Activated T-cell treated with anti-CD3 and anti-CD28 coated beads, Interleukin-2, amount 50 U/mL, for 1 hour (primary cell): ENCODE measurements at places on chromosomes 11 and 22.

DNA sequence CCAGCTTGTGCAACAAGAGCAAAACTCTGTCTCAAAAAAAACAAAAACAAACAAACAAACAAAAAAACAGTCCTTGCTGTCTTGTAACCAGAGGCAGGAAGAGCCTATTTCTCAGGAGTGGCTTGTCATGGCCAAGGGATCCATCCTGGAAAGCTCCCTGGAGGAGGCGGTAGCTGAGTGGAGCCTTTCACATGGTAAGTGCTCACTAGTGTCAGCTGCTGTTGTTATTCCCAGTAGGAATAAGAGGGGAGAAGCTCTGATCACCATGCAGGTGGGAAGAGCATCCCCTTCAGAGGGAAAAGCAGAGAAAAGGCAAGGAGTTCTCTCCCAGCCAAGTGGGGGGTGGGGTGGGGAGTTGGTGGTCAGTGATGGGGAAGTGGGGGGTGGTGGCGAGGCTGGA is 54.6 kb upstream of the WNT7B start:
- no peak for DNase-seq

DNA sequence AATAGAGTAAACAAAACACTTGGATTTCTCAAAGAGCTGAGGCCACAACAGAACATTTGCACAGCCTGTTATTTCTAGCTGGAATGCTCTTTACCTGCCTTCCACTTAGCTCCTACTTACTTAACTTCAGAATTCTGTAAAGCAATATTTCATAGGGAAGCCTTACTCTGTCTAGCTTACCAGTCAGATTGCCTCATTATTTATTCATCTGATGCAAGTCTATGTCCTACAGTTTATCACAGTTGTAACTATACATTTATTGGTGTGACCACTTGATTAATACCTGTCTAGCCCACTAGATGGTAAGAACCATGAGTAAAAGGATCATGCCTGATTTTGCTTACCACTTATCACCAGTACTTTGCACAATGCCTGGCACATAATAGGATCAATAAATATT is 56.1 kb upstream of the ME3 start:
- no peak for DNase-seq

GRCh38 chr11:26931248-26931631 is 62.7 kb upstream of the FIBIN start:
- DNase-seq, result no peak

DNA sequence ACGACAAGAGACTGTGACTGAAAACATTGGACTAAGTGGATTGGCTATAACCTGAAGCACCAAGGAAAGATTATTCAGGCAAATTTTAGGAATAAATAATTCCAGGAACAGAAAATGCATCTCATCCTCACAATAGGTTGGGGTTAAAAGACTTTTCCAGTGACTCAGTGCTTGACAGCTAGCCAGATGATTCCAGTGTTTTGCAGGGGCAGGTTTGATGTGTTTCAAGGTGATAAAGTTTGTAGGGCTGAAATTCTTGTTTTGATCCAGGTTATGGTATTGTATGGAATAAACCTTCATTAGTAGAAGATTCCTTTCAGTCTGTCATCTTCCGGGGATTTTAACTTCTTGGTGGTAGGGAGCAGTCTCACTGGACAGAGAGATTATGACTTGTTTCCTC is 2.3 kb downstream of the EXT2 start:
- DNase-seq, result no peak

DNA sequence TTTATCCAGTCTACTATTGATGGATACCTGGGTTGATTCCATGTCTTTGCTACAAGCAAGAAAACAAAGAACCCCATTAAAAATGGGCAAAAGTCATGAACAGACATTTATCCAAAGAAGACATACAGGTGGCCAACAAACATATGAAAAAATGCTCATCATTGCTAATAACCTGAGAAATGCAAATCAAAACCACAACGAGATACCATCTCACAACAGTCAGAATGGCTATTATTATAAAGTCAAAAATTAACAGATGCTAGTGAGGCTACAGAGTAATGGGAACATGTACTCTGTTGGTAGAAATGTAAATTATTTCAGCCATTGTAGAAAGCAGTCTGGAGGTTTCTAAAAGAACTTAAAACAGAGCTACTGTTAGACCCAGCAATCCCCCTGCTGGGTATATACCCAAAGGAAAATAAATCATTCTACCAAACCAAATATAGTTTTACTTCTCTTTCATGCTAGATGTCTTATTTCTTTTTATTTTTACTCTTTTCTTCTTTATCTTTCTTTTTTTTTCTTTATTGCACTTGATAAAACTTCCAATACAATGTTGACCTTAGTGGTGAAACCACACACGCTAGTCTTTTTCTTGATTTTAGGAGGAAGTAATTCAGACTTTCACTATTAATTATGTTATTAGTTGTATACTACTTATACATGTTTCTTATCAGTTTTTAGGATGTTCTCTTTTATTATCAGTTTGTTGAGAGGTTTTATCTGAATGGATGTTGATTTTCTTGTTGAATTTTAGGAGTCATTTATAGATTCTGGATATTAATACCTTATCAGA is 14.3 kb downstream of the TRIM22 start:
- no peak for DNase-seq

- no peak for DNase-seq
Observed at GRCh38 chr22:29244785-29245625, 22.8 kb downstream of the RHBDD3 start.

DNA sequence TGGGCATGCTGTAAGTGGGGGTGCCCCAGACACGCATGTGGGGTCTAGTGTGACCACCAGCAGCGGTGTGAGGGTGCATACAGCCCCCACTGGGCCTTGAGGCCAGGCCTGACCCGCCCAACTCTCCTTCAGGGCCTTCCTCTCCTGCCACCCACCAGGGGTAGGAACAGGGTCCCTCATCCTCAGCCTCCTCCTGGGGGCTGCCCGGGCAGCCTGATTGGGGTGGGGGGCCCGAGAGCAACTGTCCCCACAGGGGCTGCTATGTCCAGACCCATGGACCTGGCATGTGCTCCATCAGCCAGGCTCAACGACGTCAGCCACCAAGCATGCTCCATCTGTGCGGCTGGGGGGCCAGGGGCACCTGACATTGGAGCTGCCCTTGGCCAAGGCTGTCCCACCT is 27.2 kb downstream of the RTN4R start:
- no peak for DNase-seq

DNA sequence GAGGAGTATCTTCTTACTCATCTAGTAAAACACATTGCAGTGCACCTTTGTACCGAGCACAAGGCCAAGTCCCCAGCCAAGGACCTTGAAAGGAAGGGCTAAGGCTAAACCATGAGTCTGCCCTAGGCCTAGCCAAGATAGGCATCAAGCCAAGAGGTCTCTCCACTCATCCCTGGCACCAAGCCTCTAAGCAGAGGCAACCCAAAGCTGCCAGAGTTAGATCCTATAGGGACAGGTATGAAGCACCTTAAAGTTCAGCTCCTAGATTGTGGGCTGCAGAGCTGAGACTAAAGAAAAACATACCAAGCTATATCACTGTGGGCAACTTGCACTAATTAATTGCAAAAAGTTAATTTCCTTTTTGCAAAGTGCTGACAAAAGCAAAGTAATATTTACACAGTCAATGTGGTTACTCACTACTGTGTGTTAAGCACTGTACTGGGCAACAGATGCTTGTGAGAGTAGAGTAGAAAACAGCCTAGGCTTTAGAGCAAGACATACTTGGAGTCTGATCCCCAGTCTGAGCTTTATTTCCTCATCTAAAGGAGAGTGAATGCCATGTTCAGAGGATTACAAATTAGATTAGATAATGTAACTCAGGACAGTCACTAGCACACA is 7.2 kb downstream of the COA4 start:
- DNase-seq, result no peak

DNA sequence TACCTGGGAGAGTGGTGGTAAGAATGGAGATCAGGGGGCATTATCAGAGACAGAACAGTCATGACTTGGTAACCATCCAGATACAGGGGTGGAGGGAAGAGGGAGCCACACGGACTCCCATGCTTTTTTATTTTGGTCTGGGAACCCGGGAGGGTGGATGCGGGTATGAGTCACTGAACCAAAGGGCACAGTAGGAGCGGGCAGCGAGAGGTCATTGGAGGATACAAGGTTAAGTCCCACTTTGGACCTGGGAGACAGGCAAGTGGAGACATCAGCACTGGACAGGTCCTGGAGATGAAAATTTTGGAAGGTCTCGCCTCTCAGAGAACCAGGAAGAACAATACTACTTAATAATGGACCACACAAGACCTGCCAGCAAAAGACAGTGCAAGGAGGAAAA is 6.7 kb downstream of the HDHD5 start:
- DNase-seq, result no peak

DNA sequence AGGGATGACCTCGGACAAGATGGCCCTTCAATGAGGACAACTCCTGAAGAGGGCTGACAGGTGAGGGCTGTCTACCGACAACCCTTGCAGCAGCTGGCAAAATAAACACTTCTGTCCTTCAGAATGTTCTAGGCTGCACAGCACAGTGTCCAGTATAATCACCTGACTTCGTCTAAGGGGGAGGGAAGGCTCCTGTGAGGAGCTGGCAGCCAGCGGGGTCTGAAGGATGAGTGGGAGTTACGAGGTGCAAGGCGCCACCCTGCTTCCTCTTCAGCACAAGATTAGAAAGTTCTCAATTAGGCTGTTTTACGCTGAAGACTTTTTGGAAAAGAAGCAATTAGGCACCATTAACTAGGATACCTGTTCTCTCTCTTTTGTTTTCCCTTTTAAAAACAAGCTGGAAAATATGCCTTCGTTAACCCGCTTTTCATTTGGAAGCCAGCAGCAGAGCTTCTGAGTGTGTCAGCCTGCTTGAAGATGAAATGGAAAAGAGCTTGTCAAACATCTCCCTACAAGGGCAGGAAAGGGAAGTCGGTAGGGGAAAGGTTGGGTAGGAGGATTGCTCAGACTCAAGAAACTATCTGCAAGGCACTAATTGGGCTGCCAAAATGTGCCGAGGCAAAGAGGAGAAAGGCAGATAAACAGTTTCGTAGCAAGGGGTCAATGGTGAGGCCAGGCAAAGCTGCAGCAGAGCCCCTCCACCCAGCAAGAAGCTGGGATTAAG is 592.2 kb upstream of the CADM1 start:
- DNase-seq, result no peak

DNA sequence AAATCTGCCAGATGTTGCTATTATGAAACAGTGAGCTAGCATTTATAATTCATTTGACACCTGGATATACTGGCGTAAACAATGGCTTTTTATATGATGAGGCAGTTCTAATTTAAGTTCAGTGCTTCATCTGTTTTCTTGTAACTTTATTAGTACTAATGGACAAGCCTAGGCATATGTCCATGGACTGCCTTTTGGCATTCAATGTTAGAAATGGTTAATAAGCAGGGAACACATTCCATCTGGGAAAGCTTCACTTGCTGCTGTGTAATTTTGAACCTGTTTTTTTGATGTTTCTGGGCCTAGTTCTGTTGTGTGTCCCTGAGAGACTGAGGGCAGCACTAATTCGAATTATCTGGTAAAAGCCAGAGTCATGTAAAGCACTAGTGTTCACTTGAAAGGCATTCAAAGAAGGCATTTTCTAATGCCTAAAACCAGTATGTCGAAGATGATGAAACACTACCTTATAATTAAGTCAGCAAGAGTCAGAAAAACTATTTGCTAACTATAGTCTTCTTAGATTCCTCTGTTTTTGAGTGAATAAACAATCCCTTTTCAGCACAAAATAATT is 138.5 kb downstream of the SWAP70 start:
- DNase-seq, result no peak

- DNase-seq, result no peak
Observed at GRCh38 chr11:120399307-120399706, 63.1 kb downstream of the ARHGEF12 start.

- DNase-seq, result no peak
Observed at GRCh38 chr11:17801166-17801565, 66.6 kb downstream of the KCNC1 start.

- no peak for DNase-seq
Observed at GRCh38 chr22:27125539-27125938, 468.2 kb downstream of the MIAT start.

- no peak for DNase-seq
Observed at GRCh38 chr11:65100674-65101350, 4.8 kb downstream of the VPS51 start.

DNA sequence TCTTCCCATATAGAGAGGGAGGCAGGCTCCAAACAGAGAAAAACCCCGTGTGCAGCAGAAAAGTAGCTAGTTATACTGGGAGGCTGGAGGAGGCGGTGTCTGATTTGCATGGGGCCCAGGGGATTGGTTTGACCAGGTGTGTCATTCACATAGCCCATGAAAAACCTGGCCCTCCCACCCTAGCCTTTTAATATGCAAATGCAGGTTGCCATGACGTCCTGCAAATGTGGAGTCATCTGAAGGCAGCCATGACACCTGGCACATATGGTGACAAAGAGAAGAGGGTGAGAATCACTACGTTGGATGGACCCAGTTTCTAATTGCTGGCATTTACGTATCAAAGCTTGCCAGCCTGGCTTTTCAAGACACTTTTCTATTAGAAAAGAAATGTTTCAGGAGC is 57.8 kb downstream of the FAM181B start:
- DNase-seq, result no peak

- DNase-seq, result no peak
Observed at GRCh38 chr11:76962583-76963416, 71.4 kb upstream of the B3GNT6 start.

DNA sequence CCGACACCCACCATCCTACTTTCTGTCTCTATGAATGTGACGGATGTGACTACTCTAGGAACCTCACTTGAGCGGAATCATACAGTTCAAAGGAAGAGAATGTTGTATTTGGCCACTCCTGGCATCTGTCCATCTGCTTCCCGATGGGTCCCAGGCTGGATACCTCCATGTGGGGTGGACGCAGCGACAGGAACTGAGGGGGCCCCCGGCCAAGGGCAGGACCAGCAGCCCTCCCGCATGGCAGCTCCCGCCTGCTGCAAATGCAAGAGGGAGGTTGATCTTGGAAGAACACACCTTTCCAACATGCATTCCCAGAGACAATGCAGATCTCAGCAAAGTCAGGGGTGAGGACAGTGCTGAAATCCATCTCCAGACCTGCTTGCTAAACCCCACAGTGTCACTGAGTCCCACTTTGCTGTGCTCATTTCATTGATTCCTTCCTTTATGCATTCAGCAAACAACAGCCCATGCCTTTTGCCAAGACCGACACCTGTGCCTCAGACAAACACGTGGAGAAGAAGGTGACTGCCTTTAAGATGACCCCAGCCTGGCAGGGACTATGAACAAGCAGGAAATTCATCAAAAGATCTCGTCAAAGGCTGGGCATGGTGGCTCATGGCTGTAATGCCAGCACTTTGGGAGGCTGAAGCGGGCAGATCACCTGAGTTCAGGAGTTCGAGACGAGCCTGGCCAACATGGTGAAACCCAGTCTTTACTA is 246.2 kb downstream of the CTTN start:
- no peak for DNase-seq

GRCh38 chr11:125141686-125142535 is 22.6 kb upstream of the PKNOX2 start:
- DNase-seq, result peak; percentile 72

- no peak for DNase-seq
Observed at GRCh38 chr11:28228196-28228895, 120.2 kb downstream of the METTL15 start.

GRCh38 chr11:86675017-86675416 is 2.6 kb upstream of the ME3 start:
- DNase-seq, result no peak
